NCI-H1092 (cell line): ENCODE measurements at places on chromosomes 3 and 15.

DNA sequence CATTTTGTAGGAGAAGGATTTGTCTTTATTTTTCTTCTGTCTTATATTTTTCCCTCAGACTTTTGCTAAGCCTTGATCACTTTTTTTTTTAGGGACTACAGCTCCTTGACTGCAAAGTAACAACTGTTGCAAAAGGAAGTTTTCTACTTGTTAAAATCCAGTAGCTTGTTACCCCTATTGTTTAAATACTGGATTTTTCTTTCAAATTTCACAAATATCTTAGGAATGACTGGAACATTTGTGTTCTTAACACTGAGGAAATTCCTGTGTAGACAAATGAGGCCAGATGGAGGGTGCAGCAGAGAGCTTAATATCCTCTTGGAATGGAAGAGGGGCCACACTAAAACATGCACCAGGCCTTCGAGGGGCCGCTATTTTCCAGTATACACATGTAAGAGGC is 3.2 kb upstream of the PGPEP1L start:
- DNase-seq: no peak

- peak; percentile 0 for DNase-seq
These were observed 15.3 kb upstream of the UNC13C start for GRCh38 chr15:53962646-53963561.

DNA sequence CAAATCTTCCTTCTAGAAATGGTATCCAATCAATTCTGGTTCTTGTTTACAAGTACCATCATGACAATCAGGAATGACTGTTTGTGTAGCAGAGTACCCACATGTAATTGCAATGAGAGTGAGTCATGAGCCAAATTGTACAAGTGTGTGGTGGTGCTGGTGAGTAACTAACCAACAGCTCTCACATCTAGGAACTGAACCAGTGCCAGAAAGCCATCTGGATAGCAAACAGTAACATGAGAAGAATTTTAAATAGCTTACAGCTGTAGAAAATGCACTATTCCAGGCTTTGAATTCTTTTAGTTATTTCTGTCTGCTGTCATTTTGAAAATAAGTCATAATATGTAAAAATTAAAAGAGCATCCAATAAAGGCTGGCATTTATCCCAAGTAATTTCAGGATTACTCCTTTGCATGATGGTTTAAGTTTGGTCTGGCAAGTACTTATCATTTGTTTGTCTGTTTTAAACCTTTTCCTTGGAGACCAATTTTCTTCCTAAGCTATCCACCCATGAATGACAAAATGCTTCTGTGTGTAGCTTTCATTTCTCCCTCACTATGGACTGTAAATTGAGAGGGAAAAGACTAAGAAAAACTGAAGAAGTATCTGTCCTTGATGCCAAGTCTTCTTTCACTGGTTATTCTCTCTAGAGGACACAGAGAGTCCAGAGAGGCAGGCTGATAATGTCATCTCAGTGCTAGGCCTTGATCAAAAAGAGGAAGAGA is 60.0 kb downstream of the PIK3CB start:
- peak; percentile 96 for DNase-seq

DNA sequence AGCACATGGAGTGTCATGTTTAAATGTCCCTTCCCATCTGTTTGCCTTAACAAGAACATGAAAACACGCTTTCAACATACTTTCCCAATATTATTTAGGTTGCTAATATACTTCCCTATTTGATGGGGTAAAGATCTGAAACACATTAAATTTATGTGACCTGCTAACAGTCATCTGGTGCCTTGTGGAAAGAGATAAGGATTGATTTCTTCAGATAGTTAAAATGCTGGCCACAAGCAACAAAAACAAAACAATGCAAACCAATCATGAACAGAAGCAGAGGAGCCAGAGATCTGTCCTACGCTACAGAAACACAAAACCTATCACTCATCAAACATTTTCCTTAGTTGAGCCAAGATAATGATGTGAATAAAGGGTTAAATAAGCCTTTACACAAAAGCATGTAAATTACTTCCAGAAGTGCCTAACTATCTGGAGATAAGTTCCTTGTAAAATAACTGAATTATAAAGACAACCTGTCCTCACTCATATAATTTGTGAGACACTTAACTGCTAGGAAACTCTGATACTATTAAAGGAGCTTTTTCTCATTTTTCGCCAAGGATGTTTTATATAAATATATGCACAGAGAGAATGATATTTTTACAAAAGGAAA is 109.9 kb downstream of the NSUN3 start:
- DNase-seq: no peak

GRCh38 chr3:34793057-34793456 is 846.3 kb upstream of the ARPP21 start:
- no peak for DNase-seq

GRCh38 chr15:94412979-94413746 is 181.8 kb downstream of the MCTP2 start:
- DNase-seq: peak; percentile 14

DNA sequence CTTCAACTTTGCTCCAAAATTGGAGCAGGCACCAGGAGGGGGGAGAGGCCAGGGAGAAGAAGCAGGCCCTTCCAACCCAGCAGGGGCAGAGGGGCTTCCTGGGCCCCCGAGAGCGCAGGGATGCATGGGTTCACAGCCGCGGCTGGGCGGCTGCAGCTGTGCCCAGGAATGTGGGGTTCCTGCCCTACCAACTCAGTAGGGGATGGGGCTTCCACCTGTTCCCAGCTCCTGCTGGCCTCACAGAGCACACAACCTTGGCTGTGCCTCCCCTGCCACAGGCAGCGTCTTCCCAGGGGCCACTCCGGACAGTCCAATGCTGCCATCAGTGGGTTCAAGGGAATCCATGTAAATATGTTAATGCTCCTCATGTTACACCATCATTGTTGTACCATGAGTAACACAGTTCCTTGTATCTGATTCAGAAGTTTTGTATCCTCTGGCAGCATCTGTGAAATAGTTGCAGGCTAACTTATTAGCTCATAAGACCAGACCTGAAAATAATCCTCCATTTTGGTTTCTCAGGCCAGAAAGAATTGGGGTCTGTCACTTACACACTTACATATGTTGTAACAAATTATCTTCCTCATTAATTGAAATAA is 12.1 kb upstream of the SIAH2 start:
- DNase-seq: no peak
